ENCODE measurements at places on chromosomes 1 and 21.

DNA sequence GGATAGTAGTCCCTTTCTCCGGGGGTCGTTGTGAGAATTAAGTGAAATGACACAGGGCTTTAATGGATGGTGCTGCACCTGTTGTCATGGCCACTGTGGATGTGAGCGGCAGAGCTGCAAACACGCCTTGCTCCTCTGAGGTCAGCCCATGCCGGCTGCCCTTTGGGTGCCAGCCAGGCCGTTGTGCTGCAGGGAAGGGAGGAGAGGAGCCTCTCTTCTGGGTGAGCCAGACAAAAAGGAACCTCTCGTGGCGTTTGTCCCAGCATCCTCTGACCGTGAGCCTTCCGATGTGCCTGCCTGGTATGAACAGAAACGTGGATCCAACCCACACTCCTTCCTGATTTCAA, 383.0 kb upstream of the VAMP3 start:
- peaks cover 11% of the 10 kb centered on the region for H3K27me3 ChIP-seq
- H3K4me1 ChIP-seq = no peaks in the 10 kb centered on the region
- H3K4me3 ChIP-seq = no peak overlapping the region
- DNase-seq = no peak
- H3K36me3 ChIP-seq = no peaks in the 10 kb centered on the region
- no peak overlapping the region for H3K27ac ChIP-seq

GRCh38 chr1:231561647-231562383, 33.3 kb downstream of the TSNAX start:
- H3K4me1 ChIP-seq = no peaks in the 10 kb centered on the region
- DNase-seq = no peak
- no peak overlapping the region for H3K4me3 ChIP-seq
- H3K27ac ChIP-seq = no peak overlapping the region

DNA sequence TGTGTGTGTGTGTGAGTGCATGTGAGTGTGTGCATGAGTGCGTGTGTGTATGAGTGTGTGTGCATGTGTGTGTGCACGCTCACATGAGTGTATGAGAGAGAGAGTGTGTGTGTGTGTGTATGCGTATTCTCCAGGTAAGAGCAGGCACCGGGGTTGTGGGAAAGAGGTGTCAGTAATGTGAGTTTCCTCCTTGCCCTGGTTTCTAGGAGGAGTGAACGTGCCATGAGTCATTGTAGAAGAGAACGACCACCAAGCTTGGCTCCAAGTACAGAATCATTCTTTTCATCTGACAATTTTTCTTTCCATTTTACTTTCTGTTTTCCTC, 79.1 kb downstream of the POFUT2 start:
- no peak overlapping the region for H3K27ac ChIP-seq
- H3K36me3 ChIP-seq = peaks cover 22% of the 10 kb centered on the region
- peaks cover 7% of the 10 kb centered on the region for H3K4me1 ChIP-seq
- no peak overlapping the region for H3K4me3 ChIP-seq
- no peaks in the 10 kb centered on the region for H3K27me3 ChIP-seq
- DNase-seq = no peak

GRCh38 chr1:220927442-220927841, 48.2 kb downstream of the HLX start:
- H3K4me1 ChIP-seq = no peaks in the 10 kb centered on the region
- no peak overlapping the region for H3K27ac ChIP-seq
- no peaks in the 10 kb centered on the region for H3K36me3 ChIP-seq
- no peak overlapping the region for H3K4me3 ChIP-seq

- H3K27me3 ChIP-seq = no peaks in the 10 kb centered on the region
- no peak overlapping the region for H3K4me3 ChIP-seq
- no peaks in the 10 kb centered on the region for H3K4me1 ChIP-seq
- no peak for DNase-seq
Measured at GRCh38 chr1:81695741-81696140, 105.0 kb upstream of the ADGRL2 start.

- no peak overlapping the region for H3K4me3 ChIP-seq
- no peaks in the 10 kb centered on the region for H3K36me3 ChIP-seq
- no peaks in the 10 kb centered on the region for H3K27me3 ChIP-seq
- no peaks in the 10 kb centered on the region for H3K4me1 ChIP-seq
Measured at GRCh38 chr1:187626056-187626455, 797.3 kb downstream of the PLA2G4A start.

DNA sequence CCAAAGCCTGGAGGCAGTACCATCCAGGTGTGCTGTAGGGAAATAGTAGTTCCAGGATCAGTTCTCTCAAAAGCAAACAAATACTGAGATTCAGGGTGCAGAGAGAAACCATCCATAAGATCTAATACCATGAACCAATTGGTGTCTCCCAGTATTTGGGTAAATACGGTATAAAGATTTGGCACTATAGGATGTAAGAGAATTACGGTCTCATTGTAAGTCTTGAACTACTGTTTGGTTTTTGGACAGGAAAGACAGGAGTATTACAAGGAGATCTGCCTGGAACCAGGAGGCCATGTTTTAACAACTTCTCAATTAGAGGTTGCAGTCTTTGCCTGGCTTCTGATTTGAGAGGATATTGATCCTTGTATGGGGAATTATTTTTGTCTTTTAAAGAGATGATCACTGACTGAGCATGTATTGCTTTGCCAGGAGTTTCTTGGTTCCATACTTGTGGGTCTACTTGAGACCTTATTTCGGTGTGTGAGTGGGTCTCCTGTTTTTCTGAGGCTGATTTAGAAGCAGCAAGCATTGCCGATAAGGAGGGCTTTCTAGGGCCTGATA, 10.2 kb downstream of the AADACL4 start:
- no peak for DNase-seq
- no peak overlapping the region for H3K27ac ChIP-seq
- no peaks in the 10 kb centered on the region for H3K27me3 ChIP-seq
- H3K36me3 ChIP-seq = no peaks in the 10 kb centered on the region
- H3K4me1 ChIP-seq = peaks cover 3% of the 10 kb centered on the region

GRCh38 chr1:117093870-117094621, 27.5 kb downstream of the TRIM45 start:
- peaks cover 6% of the 10 kb centered on the region for H3K36me3 ChIP-seq
- H3K27ac ChIP-seq = no peak overlapping the region
- no peaks in the 10 kb centered on the region for H3K4me1 ChIP-seq
- H3K27me3 ChIP-seq = no peaks in the 10 kb centered on the region

- H3K4me3 ChIP-seq = no peak overlapping the region
- no peaks in the 10 kb centered on the region for H3K4me1 ChIP-seq
- DNase-seq = no peak
- H3K36me3 ChIP-seq = no peaks in the 10 kb centered on the region
Measured at GRCh38 chr21:34228792-34229191, 135.0 kb upstream of the KCNE2 start.

DNA sequence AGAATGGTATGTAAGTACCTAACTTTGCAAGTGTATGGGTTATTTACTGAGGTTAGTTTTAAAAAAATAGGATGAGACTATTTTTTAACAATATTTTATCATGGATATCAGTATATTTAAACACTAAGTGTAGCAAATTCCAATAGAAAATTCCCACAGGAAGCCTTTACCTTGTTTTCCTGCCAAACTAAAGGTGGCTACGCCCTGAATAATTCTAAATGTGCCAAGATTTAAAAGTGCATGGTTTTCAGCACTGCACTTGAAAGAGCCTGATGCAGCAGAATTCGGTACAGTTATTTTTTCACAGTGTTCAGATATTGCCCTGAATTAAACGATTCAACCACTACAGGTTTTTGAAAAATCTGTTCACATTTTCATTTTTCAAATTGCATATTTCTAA, 1622.8 kb upstream of the B3GALT2 start:
- H3K4me3 ChIP-seq = no peak overlapping the region
- no peaks in the 10 kb centered on the region for H3K36me3 ChIP-seq
- no peak overlapping the region for H3K27ac ChIP-seq
- DNase-seq = no peak
- H3K27me3 ChIP-seq = no peaks in the 10 kb centered on the region

DNA sequence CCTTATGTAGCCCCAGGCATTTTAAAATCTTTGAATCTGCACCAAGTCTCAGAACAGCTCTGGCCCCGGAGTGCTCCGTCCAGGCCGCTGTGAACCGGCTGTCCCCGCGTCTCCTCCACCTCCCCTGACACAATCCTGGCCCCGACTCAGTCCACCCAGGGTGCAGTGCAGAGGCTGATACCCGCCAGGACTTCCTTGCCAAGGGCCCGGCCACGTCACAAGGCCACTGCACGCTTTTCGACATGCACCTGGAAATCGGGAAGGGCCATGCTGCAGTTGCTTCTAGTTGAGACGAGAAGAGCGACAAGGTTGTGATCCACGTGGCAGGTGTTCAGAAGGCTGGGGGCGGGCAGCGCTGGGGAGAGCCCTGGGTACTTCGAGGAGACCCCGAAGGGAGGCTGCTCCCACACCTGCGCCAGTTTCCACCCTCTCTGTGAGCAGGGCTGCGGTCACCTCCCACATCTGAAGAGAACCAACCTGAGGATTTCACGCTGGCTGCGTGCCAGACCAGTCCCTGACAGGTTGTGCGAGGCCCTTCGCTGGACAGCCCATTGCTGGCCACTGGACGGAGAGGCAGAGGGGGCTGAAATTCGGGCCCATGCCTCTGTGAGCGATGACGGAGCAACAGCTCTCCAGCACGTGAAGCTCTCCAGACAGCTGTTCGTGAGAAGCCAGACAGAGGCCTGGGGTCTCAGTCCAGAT, 6.7 kb downstream of the VWA1 start:
- H3K27ac ChIP-seq = no peak overlapping the region
- H3K27me3 ChIP-seq = no peaks in the 10 kb centered on the region
- no peaks in the 10 kb centered on the region for H3K4me1 ChIP-seq
- no peak overlapping the region for H3K4me3 ChIP-seq
- H3K36me3 ChIP-seq = no peaks in the 10 kb centered on the region

DNA sequence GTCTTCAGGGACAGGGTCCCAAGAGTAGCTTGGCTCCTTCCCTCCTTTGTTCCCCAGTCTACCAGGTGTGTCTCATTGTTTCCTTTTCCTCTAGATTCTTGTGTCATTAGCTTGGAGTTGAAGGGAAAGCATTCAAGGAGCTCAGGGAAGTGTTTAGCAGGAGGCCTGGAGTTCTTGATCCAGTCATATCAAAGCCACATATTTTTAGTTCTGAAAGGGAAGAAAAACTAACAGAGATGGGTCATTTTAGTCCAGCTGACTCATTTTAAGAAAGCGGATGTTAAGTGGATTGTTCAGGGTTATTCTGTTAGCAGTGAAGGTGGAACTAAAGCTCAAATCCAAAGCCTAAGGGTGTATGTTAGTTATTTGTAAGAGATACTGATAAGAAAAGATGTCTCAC, 721 bp downstream of the C1orf54 start:
- no peak for DNase-seq
- no peaks in the 10 kb centered on the region for H3K27me3 ChIP-seq
- H3K4me3 ChIP-seq = no peak overlapping the region
- no peak overlapping the region for H3K27ac ChIP-seq

DNA sequence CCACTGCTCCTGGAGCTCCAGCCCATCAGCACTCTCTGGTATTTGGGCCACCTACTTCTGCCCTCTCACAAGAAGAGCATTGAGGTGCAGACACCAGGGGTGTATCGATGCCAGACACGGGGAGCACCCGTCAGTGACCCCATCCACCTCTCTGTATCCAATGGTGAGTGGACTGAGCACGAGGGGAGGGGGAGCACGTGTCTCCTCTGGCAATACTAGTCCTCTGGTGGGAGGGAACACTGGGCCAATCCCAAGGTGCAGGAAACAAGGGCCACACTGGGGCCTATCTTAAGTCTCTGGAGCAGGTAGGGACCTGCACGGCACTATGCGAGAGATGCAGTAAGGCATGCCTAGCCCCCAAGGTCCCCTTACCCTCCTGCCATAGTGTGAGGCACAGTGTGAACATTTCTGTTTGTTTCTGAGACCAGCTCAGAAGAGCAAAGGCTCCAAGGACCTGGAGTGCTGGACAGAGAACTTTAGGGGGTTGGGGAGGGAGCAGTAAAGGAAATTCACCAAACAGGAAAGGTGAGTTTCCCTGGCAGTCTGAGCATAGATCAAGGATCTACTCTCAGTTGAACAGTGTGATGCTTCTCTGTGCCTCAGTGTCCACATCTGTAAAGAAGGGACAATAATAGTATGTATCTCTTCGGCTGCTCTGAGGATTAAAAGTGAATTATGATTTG, 2.3 kb downstream of the FCRLB start:
- peaks cover 9% of the 10 kb centered on the region for H3K4me1 ChIP-seq
- H3K27me3 ChIP-seq = peaks cover 11% of the 10 kb centered on the region
- DNase-seq = no peak
- H3K36me3 ChIP-seq = no peaks in the 10 kb centered on the region
- no peak overlapping the region for H3K4me3 ChIP-seq
- H3K27ac ChIP-seq = no peak overlapping the region

GRCh38 chr1:19772053-19772452, 27.7 kb downstream of the TMCO4 start:
- H3K27me3 ChIP-seq = no peaks in the 10 kb centered on the region
- no peak overlapping the region for H3K27ac ChIP-seq
- DNase-seq = no peak
- H3K36me3 ChIP-seq = peaks cover 5% of the 10 kb centered on the region
- H3K4me3 ChIP-seq = no peak overlapping the region

DNA sequence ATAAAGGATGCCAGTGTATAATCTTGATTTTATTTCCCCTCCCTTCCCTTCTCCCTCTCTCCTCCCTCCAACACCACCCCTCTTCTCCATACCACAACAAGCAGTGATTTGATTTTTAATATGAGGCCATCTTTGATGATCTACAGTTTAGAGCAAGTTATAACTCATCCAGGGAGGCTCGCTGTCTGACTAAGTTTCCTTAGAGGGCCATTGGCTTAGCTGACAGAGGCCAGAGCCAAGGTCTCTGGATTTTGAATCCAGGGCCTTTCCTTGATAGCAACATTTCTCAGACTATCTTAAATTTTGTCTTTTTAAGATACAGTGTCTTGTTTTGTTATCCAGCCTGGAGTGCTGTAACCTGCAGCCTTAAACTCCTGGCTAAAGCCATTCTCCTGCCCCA, 431.0 kb upstream of the USP24 start:
- no peak overlapping the region for H3K4me3 ChIP-seq
- no peaks in the 10 kb centered on the region for H3K27me3 ChIP-seq
- H3K27ac ChIP-seq = no peak overlapping the region
- no peaks in the 10 kb centered on the region for H3K36me3 ChIP-seq

- H3K4me1 ChIP-seq = no peaks in the 10 kb centered on the region
- DNase-seq = no peak
- no peaks in the 10 kb centered on the region for H3K27me3 ChIP-seq
- H3K27ac ChIP-seq = no peak overlapping the region
- H3K36me3 ChIP-seq = no peaks in the 10 kb centered on the region
Measured at GRCh38 chr1:105793536-105794146, 1262.8 kb upstream of the PRMT6 start.

DNA sequence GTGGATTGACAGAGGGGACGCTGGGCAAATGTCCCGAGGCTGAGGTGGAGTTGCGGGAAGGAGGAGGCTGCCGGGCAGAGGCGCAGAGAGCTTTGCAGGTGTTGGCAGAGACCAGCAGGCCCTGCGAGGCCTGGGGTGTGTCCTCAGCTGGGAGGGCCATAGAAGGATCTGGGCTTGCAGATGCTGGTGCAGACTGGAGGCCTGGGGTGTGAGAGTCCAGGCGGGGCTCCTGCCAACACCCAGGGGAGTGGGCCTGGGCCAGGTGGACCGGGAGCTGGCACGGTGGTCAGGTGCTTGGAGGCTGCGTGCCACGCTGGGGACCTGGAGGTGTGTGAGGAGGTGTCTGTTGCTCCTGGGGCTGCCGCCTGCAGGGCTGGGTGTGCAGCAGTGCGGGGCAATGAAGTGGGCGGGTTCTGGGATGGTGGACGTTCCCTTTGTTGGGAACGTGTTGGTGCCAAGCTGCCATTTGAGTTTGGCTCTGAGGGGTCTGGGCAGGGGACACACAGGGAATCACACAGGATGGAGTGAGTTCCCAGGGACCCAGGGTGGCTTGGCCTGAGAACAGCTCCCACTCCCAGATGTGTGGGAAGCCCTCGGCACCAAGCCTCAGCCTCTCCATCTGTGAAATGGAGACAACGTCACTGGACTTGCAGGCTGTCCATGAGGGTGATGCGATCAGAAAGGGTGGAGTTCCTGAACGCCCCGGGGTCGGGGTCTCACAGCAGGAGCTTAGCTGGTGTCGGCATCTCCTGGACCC, 39.9 kb upstream of the POFUT2 start:
- H3K4me3 ChIP-seq = no peak overlapping the region
- no peaks in the 10 kb centered on the region for H3K36me3 ChIP-seq
- peaks cover 8% of the 10 kb centered on the region for H3K4me1 ChIP-seq
- no peak for DNase-seq
- H3K27me3 ChIP-seq = no peaks in the 10 kb centered on the region

Data from T-cell (primary cell).